ENCODE measurements at places on chromosomes 5 and 9. TPM values are rescaled to one million over a fixed set of nuclear protein-coding genes. Genes with fewer than 3 reads are reported as not detected.
A peak's percentile ranks its signal among the peaks of the same experiment; 100 is the strongest.

- no peaks in the 10 kb centered on the region for H3K27me3 ChIP-seq
- no peak for DNase-seq
- no peak overlapping the region for H3K4me3 ChIP-seq
- H3K4me1 ChIP-seq, result peaks cover 15% of the 10 kb centered on the region
- H3K36me3 ChIP-seq, result no peaks in the 10 kb centered on the region
These were observed 12.8 kb upstream of the TMEM245 start for GRCh38 chr9:109132567-109133021.

- DNase-seq, result no peak
- no peak overlapping the region for H3K4me3 ChIP-seq
- no peak overlapping the region for H3K27ac ChIP-seq
- H3K36me3 ChIP-seq, result no peaks in the 10 kb centered on the region
- H3K4me1 ChIP-seq, result peaks cover 6% of the 10 kb centered on the region
These were observed 93.2 kb upstream of the RAPGEF1 start for GRCh38 chr9:131833083-131833482.

GRCh38 chr9:31573561-31573960 is 810.9 kb upstream of the ACO1 start:
- peaks cover 4% of the 10 kb centered on the region for H3K36me3 ChIP-seq
- H3K27me3 ChIP-seq, result no peaks in the 10 kb centered on the region
- no peak overlapping the region for H3K4me3 ChIP-seq

The EQTN gene
- total RNA-seq, result 1.1 TPM

- no peaks in the 10 kb centered on the region for H3K4me1 ChIP-seq
- H3K36me3 ChIP-seq, result no peaks in the 10 kb centered on the region
- no peak for DNase-seq
- H3K4me3 ChIP-seq, result no peak overlapping the region
- peaks cover 4% of the 10 kb centered on the region for H3K27me3 ChIP-seq
These were observed 45.0 kb downstream of the PRR16 start for GRCh38 chr5:120509053-120509452.

DNA sequence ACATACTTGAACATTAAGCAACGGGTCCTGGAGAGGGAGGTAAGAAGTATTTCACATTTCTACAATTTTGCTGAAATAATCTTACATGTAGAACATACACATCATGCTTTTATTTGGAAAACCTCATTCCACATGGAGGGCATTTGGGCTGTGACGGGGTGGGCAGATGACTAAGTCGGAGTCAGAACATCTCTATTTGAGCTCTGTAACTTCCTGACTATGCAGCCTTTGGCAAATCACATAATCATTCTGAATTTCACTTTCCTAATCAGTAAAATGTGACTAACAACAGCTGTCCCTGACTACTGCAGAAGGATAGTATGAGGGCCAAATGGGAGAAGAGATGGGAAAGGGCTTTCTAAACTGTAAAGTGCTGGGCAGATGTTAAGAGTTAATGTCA is 17.1 kb upstream of the IL6ST start:
- H3K27ac ChIP-seq, result no peak overlapping the region
- peaks cover 3% of the 10 kb centered on the region for H3K36me3 ChIP-seq
- H3K4me3 ChIP-seq, result no peak overlapping the region
- H3K27me3 ChIP-seq, result no peaks in the 10 kb centered on the region
- no peak for DNase-seq
- no peaks in the 10 kb centered on the region for H3K4me1 ChIP-seq

DNA sequence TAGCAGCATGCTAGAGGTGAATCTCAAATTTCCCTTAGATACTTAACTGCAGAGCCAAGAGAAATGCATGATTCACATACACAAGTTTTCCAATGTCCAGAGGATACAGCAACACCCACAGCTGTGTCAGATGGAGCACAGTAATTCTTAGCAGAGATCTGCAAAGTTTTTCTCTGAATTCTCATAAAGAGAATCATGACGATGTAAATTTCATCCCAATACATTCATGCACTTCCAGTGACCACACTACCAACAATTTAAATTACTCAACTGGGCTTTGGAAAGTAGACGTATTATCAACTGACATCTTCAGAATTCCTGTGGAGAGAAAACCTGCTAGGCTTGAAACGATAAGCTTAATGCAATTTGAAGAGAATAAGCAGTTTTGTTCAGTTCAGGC is 378.8 kb upstream of the TLE4 start:
- H3K36me3 ChIP-seq, result no peaks in the 10 kb centered on the region
- no peak for DNase-seq
- peaks cover 20% of the 10 kb centered on the region for H3K27me3 ChIP-seq
- H3K27ac ChIP-seq, result no peak overlapping the region
- no peak overlapping the region for H3K4me3 ChIP-seq

- H3K4me3 ChIP-seq, result no peak overlapping the region
- H3K4me1 ChIP-seq, result peaks cover 7% of the 10 kb centered on the region
- H3K27me3 ChIP-seq, result peaks cover 4% of the 10 kb centered on the region
- peak; percentile 79 for DNase-seq
- no peak overlapping the region for H3K27ac ChIP-seq
- H3K36me3 ChIP-seq, result no peaks in the 10 kb centered on the region
These were observed 19.2 kb upstream of the SHB start for GRCh38 chr9:38088006-38088925.

DNA sequence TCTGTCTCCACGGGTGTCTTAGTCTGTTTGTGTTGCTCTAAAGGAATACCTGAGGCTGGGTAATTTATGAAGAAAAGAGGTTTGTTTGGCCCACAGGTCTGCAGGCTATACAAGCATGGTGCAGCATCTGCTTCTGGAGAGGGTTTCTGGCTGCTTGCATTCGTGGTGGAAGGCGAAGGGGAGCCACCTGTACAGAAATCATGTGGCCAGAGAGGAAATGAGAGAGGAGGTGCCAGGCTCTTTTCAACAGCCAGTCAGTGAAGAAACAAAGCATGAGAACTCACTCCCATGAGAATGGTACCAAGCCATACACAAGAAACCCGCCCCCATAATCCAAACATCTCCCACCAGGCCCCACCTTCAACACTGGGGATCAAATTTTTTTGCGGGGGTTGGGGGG is 53.4 kb downstream of the PFDN1 start:
- DNase-seq, result no peak
- peaks cover 10% of the 10 kb centered on the region for H3K4me1 ChIP-seq
- H3K27me3 ChIP-seq, result no peaks in the 10 kb centered on the region
- no peak overlapping the region for H3K4me3 ChIP-seq
- H3K27ac ChIP-seq, result no peak overlapping the region

The SLC6A7 gene
- not detected for total RNA-seq

DNA sequence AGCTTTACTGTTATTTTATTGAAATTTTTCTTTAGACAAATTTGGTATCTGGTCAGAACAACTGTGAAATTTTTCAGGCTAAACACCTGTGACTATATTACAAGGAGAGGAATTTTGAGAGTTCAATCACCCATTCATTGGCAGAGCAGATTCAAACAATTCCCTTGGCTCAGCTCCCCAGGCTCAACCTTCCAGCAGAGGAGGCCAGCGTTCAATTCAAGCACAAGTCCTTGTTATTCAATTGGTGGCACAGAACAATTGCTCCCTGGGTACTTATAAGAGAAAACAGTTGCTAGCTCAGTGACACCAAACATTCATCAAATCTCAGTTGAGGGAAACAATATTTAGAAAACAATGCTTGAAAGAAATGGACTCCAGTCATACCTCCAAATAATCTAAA is 83.3 kb downstream of the SUSD1 start:
- no peak overlapping the region for H3K4me3 ChIP-seq
- no peak overlapping the region for H3K27ac ChIP-seq
- no peaks in the 10 kb centered on the region for H3K27me3 ChIP-seq
- no peak for DNase-seq
- peaks cover 6% of the 10 kb centered on the region for H3K4me1 ChIP-seq

- no peak overlapping the region for H3K27ac ChIP-seq
- no peak for DNase-seq
These were observed 800.6 kb downstream of the KCTD16 start for GRCh38 chr5:144971108-144971850.

- peaks cover 3% of the 10 kb centered on the region for H3K4me1 ChIP-seq
- no peak overlapping the region for H3K27ac ChIP-seq
- H3K4me3 ChIP-seq, result no peak overlapping the region
- no peak for DNase-seq
These were observed 104.8 kb downstream of the GNA14 start for GRCh38 chr9:77543131-77543822.

DNA sequence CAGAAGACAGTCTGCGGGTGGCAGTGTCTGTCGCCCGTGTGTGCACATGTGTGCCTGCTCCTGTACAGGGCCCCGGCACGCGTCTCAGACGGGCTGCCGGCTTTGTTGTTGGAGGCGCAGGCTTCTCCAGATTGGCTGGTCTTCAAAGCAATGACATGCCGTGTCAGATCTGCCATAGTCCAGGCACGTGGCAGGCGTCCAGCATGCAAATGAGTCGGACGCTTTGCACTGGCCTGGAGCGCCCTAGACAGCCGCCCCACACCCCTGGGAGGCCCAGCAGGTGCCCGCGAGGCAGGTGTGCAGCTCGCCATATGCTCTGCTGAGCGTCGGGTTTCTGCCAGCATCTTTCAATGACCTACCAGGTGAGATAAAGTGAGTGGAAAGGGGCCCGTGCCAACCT is 71.5 kb downstream of the GADD45G start:
- H3K4me1 ChIP-seq, result peaks cover 24% of the 10 kb centered on the region
- H3K27ac ChIP-seq, result no peak overlapping the region
- no peaks in the 10 kb centered on the region for H3K36me3 ChIP-seq
- no peak for DNase-seq
- H3K4me3 ChIP-seq, result no peak overlapping the region

DNA sequence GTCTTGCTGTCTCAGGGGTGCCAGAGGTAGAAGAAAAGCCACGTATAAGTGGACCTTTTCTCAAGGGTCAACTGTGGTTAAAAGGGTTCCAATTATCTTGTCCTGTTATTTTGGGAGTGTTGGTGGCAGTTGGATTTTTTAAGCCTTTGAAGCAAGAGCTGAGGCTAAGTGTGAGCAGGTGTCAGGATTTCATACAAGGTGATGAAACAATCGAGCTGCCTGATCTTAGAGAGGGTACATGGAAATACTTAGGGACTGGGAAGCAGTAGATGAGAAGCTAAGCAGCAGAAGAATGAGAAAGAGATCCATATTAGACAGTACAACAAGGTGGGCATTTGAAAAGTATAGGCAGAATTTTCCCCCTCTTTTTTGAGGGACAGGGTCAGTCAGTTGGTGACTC is 23.6 kb downstream of the FOCAD start:
- no peak overlapping the region for H3K27ac ChIP-seq
- H3K27me3 ChIP-seq, result no peaks in the 10 kb centered on the region
- DNase-seq, result no peak
- peaks cover 3% of the 10 kb centered on the region for H3K36me3 ChIP-seq
- no peak overlapping the region for H3K4me3 ChIP-seq

The ANKRA2 gene
- 27.3 TPM for total RNA-seq

DNA sequence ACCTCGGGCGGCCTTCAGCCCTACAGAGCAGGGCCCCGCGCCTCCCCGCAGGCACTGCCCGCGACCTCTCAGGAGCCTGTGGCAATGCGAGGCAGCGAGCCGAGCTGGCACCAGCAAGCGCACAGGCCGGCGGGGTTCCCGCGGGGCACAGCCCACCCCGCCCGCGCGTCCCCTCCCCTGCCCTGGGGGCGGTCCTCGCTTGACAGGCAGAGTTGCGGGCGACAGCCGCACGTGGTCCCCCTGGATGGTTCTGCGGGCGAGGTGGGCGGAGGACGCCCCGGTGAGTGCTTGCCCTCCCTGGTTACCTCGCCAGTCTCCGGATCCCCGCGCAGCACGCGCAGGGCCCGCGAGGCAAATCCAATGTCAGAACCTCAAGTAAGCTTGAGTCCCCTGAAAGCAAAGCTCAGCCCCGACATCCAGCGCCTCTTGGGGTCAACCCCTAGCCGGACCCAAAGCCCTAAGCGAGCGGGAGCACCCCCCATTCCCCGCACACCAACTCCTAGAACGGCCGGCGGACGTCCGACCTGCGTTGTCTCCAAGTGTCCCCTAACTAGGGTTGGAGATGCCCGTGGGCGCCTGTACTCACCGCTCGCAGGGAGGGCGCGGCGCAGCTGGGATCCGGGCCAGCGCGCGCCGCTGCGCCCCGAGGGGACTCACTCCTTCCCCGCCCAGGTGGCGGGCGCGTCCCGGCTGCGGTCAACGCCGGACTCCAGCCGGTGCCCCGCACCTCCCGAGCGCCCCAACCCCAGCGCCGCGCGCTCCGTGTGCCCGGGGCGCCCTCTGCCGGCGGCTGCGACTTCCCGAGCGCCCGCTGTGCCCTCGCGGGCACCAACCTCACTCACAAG is at the start of gene DRD1:
TSS of gene DRD1 (minus strand) at position 123 of the 845 bp plus-strand sequence. CDS start 1,083 bp downstream, outside the sequence.
- peak; percentile 64 for DNase-seq
- H3K4me3 ChIP-seq, result peak within 1 kb of the TSS; percentile 61
- no peaks in the 10 kb centered on the region for H3K4me1 ChIP-seq

DNA sequence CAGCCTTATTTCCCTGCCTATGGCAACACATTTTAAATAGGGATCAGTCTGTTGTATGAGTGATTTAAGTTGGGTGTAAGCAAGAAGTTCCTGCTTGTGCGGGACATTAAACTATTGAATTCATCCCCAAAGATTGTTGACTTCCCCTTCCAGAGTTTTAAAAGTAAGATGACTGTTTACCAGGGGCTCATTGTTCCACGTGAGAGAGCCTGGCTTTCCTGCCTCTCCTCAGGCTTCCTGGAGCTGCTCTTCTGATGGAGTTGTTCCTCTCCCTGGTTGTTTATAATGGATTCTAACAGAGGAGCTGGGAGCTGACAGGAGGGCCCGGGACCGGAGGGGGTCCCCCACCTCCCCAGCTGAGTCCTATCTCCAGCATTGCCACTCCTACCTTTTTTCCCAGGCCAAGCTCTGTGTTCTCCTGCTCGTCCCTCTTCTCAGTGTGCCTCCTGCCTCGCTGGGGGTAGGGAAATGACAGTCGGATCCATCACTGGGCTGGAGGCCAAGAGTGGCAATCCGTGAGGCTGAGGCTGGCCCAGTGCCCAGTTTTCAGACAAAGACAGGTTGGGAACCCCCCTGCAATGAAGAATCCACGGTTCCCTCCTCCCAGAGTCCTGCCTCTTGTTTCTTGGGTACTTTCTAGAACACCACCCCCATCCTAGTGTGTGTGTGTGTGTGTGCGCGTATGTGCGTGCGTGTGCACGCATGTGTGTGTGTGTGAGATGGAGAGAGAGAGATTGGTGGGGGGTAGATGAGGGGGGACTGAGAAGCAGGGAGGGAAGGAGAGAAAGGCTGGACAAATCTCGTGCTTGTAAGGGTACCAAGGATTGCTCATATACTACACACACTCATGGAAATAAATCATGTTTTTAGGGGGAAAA is 123.7 kb upstream of the NFIB start:
- H3K27ac ChIP-seq, result no peak overlapping the region
- H3K36me3 ChIP-seq, result no peaks in the 10 kb centered on the region
- H3K4me1 ChIP-seq, result peaks cover 2% of the 10 kb centered on the region
- H3K27me3 ChIP-seq, result peaks cover 4% of the 10 kb centered on the region
- DNase-seq, result no peak

The SPINK7 gene
- not detected for total RNA-seq

- no peaks in the 10 kb centered on the region for H3K36me3 ChIP-seq
- no peak overlapping the region for H3K27ac ChIP-seq
- peak overlapping the region; percentile 67 for H3K4me3 ChIP-seq
These were observed 353 bp downstream of the ACSL6 start for GRCh38 chr5:132010989-132011621.

All from progenitor cell of endocrine pancreas (in vitro differentiated cells).